ENCODE measurements at places on chromosomes 5 and 9.

DNA sequence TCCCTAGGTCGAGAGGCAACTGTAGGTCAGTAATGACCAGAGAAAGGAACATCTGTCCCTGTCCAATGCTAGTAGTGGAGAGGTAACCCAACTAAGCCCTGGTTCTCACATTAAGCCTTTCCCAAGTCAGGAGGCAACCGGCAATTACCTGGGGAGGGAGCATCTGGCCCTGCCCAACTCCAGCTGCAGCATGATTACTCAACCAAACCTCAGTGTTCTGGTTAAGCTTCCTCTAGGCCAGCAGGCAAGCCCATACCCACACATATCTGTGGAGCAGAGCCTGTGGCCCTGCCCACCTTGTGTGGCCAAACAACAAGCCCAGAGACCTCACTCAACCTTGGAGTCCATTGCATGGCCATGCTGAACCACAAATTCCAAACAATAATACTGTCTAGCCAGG is 220.8 kb upstream of the SLC24A2 start:
- no peak for DNase-seq

GRCh38 chr9:114928671-114929070 is 1.7 kb downstream of the TNFSF8 start:
- DNase-seq: no peak

- DNase-seq: no peak
Observed at GRCh38 chr9:34862043-34862442, 96.0 kb upstream of the PHF24 start.

DNA sequence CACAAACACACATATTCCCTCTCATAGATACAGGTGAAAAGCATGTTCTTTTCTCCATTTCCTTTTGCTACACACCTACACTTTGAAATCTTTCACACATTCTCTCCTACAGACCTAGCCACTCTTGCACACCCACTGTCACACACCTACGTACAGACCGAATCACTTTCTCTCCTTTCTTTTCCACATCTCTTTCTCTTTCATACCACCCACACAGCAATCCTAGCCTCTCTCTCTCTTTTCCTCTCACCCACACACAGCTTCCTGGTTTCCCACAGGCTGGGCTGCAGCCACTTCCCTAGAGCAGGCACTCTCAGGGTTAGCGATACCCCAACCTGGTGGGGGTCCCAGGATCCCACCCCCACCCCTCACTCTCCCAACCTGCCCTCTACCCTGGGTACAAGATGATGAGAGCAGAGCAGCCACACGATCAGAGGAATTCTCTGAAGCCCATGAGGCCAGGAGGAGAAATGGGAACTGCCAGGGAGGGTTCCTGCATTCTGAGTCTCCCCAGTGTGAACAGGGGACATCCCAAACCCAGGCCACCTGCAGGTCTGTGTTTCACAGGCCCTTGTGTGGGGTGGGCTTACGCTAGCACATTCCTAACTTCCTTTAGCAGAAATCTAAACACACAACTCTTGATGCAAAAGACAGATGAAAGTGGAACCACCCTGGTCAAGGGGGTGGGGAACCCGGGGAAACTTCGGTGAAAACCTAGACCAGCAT is 17.1 kb upstream of the SYNPO start:
- no peak for DNase-seq

- DNase-seq: no peak
Observed at GRCh38 chr5:35030426-35031100, 17.2 kb downstream of the AGXT2 start.

- no peak for DNase-seq
Observed at GRCh38 chr5:93894601-93895354, 153.4 kb upstream of the POU5F2 start.

DNA sequence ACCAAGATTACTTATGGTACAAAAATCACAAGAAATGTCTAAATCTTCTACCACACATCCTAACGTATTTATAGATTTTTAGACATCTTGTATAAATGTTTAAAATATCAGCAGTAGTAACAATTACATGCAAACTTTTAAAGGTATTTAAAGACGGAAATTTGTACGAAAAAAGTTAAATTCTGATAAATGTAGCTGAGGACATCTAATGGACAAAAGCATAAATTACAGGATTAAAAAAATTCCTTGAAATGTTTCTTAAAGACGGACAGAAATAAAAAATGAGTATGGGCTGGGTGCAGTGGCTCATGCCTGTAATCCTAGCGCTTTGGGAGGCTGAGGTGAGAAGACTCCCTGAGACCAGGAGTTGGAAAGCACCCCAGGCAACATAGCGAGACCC is 15.8 kb downstream of the ERCC8 start:
- DNase-seq: no peak

DNA sequence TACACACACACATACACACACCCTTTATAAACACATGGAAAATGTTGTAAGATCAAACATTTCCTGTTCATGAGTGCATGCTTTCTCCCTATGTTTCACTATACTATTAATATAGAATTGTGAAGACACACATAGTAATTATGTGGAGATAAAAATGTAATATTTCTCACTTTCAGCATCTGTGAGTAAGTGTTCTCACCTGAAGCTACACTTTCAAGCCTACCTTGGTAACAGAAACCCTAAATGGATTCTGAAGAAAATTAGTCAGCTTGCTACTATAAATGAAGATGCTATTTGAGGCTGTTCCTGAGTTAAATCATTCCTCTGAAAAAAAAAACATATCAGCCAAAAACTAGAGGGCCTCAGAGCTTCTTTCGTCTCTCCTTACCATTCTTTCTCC is 81.1 kb upstream of the GNA14 start:
- no peak for DNase-seq

GRCh38 chr9:32875748-32876147 is 92.4 kb downstream of the TMEM215 start:
- DNase-seq: no peak

GRCh38 chr9:95732802-95733688 is 142.4 kb upstream of the ERCC6L2 start:
- no peak for DNase-seq

GRCh38 chr5:169978714-169979113 is 1.6 kb downstream of the INSYN2B start:
- no peak for DNase-seq

- DNase-seq: peak; percentile 91
Observed at GRCh38 chr5:170278611-170279458, 18.7 kb downstream of the LCP2 start.

- DNase-seq: peak; percentile 11
Observed at GRCh38 chr9:114777821-114778609, 27.8 kb downstream of the TNFSF15 start.

GRCh38 chr9:115289757-115290208 is 171.8 kb upstream of the TNC start:
- no peak for DNase-seq

- peak; percentile 54 for DNase-seq
Observed at GRCh38 chr5:96794757-96795156, 13.0 kb downstream of the ERAP1 start.

GRCh38 chr5:59038798-59039295 is 456.0 kb downstream of the RAB3C start:
- no peak for DNase-seq

DNA sequence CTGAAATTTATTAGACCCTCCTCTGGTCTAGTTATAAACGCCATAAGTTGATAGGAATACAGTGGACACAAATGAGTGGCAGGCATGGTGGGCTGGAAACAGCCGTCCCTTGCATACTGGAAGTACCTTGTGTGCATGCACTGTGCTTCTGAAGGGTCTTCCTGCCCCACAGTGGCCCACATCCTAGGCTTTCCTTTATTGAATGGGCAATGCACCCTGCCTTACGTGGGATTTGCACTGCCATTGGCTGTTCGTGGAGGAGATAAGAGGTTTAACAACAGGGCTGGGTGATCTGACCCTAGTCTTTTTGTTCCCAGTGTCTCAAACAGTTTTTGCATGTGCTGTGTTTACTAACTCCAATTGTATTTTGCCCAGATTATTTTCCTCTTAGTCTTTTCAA is 480.8 kb downstream of the GADD45G start:
- no peak for DNase-seq

- DNase-seq: no peak
Observed at GRCh38 chr9:121721058-121721350, 69.6 kb downstream of the DAB2IP start.

DNA sequence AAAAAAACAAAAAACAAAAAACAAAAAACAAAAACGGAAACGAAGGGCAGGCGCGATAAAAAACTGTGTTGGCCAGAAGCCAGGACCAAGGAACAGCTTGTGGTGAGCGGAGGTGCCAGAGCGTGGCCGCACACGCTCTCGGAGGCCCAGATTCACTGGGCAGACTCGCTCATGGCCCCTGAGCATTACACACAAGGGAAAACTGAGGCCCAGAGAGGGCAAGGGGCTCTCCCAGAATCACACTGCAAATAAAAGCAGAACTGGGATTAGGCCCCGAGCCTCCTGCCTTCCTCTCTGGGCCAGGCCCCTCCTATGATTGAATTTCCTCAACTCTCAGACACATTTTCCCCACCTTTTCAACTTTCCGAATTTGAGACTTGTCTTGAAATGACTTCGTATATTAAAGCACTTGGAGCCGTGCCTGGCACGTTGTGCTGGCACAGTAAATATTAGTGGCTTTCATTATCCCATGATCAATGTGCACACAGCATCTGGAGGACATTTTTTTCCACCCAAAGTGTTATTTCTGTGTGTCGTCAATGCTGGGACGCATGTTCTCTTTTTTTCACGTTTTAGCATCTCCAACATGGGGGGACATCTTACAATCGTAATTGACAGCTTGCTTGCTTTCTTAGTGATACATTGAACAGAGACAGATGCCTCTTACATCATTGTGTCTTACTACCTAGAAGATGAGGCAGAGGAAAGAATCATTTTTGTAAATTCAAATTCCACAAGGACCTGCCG is 7.4 kb downstream of the FIBCD1 start:
- DNase-seq: no peak

DNA sequence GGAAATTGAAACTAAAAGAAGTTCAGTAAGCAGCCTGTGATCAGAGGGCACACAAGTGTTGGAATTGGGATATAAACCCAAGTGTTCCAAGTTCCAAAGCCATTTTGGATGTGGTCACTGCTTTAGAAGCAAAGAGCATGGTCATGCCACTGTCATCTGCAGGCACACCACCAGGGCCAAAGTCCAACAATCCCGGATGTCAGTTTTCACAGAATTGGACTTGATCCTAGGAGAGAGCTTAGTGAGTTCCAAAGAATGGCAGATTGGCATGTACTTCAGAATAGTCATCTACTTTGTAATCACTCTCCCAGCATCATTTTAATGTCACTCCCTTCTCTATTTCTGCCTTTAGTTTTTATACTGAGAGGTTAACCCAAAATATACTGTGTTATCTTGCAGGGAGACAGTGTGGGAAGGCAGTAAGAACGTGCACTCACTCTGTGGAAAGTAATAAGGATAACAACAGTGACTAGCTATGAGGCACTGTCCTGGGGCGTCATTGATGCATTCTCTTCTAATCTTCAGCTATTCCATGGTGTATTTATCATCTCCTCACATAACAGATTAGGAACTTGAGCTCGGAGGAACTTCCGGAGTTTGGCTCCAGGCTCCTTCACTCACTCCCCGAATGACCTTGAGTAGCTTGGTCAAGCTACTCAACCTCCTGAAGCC is 388.0 kb downstream of the ACTL7B start:
- no peak for DNase-seq

DNA sequence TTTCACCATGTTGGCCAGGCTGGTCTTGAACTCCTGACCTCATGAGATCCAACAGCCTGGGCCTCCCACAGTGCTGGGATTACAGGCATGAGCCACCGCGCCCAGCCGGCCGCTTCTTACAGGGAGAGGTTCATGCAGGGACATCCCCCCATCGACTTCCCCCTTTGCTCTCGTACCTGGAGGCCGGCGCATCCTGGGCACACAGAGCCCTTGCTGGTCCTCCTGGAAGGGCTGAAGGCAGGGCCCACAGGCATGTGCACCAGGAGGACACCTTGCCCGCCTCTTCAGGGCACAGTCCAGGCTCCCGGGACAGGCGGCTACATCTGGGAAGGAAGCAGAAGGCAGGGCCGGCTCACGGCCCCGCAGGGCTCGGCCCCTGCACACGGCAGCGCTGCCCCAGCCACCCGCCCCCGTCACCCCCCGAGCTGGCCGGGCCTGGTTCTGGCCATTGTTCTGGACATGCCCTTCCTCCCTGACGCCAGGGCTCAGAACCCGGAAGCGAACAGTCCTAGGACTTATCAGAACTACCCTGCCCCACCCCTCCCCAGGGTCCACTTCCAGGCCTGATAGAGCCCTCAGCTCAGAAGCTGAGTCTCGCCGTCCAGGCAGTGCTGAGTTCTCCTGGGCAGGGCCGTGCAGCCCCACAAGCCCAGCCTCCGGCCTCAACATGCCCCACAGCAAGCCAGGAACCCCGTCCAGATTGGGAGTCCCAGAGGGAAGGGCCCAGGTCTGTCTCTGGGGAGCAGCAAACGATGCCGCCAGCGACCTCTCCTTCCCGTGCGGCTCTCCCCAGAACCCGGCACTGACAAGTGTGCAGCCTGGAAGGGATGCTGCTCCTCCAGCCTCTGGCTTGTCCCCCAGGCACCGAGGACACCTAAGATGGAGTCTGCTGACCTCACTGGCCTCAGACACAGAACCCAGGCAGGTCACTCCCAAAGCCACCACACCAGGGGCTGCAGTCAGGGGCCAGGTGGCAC is 2.9 kb downstream of the NPDC1 start:
- DNase-seq: no peak

- DNase-seq: no peak
Observed at GRCh38 chr5:124474528-124475215, 271.8 kb downstream of the ZNF608 start.
